ENCODE measurements at places on chromosomes 6 and 20.

GRCh38 chr6:34249469-34250261 lies 859 bp upstream of the SMIM29 start:
- no peak for DNase-seq

- DNase-seq = no peak
Observed at GRCh38 chr20:18992418-18992817, 178.8 kb downstream of the SCP2D1 start.

DNA sequence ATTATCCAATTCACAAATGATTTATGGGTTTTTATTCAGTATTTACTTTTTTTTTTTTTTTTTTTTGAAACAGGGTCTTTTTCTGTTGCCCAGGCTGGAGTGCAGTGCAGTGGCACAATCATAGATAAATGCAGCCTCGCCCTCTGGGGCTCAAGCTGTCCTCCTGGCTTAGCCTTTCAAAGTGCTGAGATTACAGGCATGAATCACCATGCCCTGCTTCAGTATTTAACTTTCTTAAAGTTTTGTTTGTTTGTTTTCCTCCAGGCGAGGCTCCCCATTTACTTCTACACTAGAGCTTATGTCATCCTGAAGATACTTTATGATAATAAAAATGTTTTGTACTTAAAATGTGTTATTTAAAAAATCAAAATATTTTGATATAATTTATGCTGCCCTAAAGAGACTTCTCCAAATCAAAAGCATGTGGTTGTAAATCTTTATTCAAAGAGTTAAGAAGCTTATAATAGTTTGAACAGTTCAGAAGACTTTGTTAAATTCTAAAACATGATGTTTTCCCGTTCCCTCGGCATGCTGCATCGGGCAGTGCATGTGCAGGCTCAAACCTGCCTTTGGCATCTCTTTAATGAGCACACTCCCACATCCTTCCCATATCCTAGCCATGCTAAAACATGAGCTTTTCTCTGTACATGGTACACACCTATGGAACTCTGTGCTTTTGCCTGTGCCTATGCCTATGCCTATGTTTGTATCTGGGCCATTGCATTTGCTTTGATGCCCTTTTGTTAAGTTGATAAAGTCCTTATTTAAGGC lies 11.0 kb downstream of the SMPDL3A start:
- peak; percentile 68 for DNase-seq

GRCh38 chr6:53994201-53994600 lies 117.0 kb upstream of the MLIP start:
- no peak for DNase-seq

GRCh38 chr6:16849280-16849987 lies 88.2 kb upstream of the ATXN1 start:
- DNase-seq = peak; percentile 61

- no peak for DNase-seq
Observed at GRCh38 chr20:19943061-19943521, 74.1 kb upstream of the NAA20 start.

DNA sequence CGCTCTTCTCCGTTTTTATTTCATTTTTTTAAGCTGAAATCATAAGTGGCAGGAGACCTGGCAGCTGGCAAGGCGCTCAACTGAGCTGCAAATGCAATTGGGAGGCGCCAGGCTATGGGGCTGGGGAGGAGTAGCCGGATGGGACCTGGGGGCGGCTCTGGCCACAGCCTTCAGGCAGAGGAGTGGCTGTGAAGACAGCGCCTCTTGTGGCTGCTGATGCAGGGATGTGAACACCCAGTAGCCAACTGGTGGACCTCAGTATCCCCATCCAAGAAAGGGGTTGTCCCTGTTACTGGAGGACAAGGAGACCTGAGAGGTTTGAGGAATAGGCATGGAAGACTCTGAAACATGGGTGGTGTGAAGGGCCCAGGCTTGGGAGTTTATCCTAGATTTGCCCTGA lies 12.6 kb downstream of the KCNK17 start:
- no peak for DNase-seq

DNA sequence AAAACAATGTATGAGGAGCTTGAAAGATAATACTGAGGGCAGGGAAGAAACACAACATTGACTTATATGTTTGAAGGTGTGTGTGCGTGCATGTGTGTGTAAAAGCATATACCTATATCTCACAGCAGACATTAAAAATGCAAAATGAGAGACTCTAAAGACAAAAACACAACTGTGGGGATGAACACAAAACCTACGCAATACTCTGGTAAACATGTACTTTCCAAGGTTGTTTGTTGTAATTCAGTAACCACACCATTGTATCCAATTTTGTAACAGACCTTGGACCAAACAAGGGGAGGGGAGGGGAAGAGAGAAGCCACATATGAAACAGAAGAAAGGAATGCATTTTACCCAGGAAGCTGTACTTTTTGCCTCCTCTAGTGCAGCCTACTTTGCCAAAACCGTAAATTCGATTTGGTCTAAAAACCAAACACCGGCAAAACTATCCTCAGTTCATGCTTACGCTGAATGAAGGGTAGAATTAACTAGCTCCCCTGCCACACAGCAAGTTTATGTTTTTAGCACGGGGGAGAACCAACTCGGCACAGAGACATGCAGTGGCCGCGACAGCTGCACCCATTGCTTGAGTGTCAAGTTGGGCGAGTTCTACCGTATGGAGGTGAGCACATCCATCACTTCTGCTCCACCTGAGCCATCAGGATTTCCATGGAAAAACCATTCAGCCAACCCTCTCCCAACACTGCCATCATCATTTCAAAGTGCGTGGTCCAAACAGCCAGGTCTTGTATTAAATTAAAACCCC lies 50.0 kb downstream of the CNKSR3 start:
- DNase-seq = peak; percentile 95

- DNase-seq = no peak
Observed at GRCh38 chr20:1700990-1701389, 43.4 kb upstream of the SIRPG start.

DNA sequence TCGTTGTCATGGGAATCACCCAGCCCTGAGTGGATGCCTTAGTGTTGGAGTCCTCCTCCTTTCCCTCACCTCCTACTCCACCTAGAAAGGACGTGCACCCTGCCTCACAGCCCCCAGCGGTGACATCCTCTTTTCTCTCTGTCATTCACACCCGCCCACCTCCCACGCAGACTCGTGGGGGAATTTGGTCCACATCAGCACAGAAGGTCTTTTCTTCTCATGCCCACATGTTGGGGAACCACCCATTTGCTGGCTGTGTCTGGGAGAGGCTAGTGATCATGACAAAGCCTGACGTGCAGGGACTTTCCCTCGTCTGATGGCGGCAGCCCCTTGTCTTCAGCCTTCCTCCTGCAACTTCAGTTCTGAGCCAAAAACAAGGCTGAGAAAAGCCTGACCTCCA lies 96.0 kb upstream of the CNKSR3 start:
- no peak for DNase-seq

DNA sequence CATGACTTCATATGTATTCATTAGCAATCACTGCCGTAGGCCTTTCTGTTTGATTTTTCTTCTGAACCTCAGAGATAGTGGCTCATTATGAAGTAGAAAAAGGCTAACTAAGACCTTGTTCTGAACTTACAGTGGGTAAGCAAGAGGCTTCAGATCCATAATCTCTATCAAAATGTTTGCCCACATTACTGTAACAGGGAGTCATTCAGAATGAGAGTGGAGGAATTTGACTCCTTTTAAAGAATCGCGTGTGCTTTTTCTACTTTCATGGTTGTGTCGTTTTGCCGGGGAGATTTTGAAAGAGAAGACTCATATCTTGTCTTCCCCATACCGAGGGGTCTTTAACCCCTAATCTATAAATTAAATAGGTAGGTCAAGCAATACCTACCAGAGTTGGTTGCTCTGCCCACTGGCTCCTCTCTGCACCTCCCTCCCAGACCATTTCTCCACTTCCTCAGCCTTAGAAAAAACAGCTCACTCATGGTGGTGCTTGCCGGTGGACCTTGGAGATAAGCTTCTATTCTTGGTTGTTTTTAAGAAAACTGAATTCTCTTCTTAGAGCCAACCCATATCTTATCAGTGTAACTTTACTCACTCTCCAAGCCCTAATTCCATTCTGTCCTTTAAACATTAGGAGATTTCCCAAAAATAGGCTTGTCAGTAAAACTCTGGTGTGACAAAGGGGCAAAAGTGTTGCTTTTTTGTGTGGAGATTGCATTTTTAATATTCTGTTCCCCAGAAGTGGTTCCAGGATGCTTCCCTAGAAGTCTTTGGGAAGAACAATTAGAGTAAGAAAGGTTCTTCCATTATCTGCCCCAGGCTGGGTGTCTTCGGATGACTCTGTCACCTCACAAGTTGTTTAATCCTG lies 56.6 kb downstream of the E2F3 start:
- peak; percentile 40 for DNase-seq

DNA sequence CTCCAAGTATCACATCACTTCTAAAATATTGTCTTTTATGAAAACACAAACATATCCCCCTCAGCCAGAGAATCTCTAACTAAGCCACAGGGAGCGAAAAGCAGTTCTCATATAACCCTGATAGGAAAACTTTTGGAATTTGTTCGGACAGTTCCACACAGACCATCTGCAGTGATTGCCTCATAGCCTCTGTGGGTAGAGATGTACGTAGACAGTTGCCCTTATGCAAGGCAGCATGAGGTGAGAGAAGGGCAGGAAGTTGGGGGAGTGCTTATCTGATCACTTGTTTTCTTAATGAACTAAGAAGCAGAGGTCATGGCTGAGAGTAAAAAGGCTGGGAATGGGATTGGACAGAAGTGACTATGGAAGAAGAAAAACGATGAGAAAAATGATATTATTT lies 39.6 kb downstream of the SLC23A2 start:
- DNase-seq = peak; percentile 98

DNA sequence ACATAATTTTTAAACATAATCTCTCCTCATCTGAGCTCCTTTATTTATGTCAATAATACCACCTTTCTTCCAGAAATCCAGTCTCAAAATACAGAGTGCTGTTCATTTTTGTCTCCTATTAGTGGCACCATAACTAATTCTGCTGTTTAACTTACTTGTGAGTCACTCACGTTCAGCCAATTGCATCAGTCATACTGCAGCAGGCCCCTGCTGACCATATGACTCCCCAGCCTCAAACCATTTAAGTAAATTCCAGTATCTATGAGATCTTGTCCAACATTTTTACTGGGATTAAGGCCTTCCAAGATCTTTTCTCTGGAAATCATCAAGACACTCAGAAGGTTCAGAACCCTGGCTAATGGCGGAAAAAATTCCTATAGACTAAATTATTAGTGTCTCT lies 982.2 kb upstream of the MAP3K7 start:
- no peak for DNase-seq

GRCh38 chr6:5107341-5107740 lies 22.2 kb downstream of the PPP1R3G start:
- DNase-seq = no peak

GRCh38 chr6:163354761-163355425 lies 59.6 kb upstream of the QKI start:
- no peak for DNase-seq

DNA sequence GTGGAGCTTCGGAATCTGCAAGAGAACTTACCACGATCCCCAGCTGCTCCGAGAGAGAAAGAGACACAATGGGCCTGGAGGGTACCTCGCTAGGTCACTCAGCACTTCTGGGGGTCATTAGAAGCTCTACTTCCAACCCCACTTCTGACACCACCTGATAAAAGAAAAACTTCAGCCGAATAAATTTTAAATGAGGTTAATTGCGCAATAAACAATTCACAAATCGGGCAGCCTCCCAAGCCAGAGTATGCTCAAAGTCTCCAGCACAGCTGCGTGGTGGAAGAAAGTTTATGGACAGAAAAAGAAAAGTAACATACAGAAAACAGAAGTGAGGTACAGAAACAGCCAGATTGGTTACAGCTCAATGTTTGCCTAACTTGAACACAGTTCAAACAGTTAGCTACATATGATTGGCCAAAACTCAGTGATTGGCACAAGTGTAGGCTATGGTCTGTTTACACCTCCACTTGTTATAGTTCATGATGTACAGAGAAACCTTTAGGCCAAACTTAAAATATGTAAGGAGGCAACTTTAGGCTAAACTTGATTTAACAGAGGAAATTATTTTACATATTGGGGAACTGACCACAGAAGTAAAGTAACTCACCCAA lies 52.6 kb downstream of the COL11A2 start:
- DNase-seq = no peak

DNA sequence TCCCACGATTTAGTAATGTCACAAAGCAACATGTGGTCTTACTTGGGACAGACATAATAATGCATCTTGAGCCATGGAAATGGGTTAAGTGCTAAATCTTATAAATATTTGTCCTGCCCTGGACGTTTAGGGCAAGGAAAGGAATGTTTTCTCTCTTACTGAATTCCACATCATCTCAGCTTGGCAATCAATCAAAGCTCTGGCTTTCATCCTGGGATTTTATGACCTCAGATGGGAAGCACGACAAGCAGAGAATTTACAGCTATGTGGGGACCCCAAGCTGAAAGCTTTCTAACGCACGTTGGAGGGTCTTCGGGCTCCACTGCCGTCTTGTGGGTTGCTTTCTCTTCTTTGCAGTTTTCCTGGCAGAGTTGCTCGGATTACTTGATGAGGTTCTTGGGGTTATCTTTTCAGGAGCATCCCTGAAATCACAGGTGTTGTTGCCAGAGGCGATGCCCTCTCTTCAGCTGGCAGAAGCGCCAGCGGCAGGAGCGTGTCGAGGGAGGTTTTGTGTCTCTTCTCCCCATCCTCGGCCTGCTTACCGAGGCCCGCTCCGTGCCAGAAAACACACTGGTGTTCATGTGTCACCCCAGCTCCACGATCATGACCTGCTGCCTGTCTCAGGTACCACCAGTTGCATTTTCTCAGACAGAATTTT lies 73.4 kb upstream of the FRMD1 start:
- no peak for DNase-seq

DNA sequence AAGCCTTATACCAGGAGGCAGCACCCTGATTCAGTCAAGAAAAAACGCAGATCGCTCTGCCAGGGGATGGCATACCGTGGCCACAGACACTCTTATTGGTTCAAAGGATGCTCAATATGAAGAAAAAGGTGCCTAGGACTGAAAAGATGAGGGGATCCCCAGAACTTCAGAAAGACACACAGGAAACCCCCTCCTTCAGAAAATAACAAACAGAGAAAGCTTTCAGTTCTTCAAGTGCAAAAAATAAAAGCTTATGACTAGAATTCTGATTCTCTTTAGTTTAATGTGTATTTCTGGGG lies 17.7 kb upstream of the MYB start:
- DNase-seq = no peak

- DNase-seq = no peak
Observed at GRCh38 chr20:33059741-33060390, 6.2 kb downstream of the BPIFB3 start.

GRCh38 chr6:45983062-45983461 lies 32.6 kb downstream of the CLIC5 start:
- DNase-seq = no peak
